AG04449 (cell line): ENCODE measurements at places on chromosomes 11 and 22.

- DNase-seq = peak; percentile 41
These were observed 1.7 kb downstream of the TOM1 start for GRCh38 chr22:35301372-35301874.

- DNase-seq = no peak
These were observed 56.5 kb upstream of the SHISAL1 start for GRCh38 chr22:44369293-44369661.

- DNase-seq = no peak
These were observed 15.4 kb upstream of the IFITM3 start for GRCh38 chr11:335779-336658.

- peak; percentile 34 for DNase-seq
These were observed 11.0 kb upstream of the PTPN5 start for GRCh38 chr11:18802381-18803257.

DNA sequence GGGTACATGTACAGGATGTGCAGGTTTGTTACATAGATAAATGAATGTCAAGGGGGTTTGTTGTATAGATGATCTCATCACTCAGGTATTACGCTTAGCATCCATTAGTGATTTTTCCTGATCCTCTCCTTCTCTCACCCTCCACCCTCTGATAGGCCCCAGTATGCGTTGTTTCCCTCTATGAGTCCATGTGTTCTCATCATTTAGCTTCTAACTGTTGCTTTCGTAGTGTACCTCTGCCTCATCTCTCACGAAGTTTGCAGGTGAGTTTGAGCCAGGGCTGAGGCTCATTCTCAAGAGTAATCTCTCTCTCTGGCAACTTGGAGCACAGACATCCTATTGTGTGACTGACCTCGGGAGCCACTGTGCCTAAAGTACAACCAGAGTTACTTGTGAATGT, 4.7 kb upstream of the HBE1 start:
- no peak for DNase-seq

DNA sequence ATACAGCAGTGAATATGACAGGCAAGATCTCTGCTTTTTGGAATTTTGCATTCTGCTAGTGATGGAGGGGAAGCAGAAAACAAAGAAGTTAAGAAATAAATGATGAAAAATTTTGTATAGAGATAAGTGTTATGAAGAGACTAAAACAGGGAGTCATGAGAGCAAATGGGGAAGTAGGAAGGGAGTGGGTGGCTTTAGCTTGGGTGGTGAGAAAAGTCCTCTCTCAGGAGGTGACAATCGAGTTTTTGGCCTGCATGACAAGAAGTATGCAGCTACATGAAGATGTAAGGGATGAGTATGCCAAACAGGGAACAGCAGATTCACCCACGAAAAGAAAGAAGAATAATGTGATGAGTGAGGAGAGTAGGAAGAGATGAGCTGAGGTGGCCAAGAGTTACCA, 80.7 kb upstream of the MPPED2 start:
- no peak for DNase-seq

GRCh38 chr11:92227230-92227814, 2.7 kb downstream of the FAT3 start:
- no peak for DNase-seq

DNA sequence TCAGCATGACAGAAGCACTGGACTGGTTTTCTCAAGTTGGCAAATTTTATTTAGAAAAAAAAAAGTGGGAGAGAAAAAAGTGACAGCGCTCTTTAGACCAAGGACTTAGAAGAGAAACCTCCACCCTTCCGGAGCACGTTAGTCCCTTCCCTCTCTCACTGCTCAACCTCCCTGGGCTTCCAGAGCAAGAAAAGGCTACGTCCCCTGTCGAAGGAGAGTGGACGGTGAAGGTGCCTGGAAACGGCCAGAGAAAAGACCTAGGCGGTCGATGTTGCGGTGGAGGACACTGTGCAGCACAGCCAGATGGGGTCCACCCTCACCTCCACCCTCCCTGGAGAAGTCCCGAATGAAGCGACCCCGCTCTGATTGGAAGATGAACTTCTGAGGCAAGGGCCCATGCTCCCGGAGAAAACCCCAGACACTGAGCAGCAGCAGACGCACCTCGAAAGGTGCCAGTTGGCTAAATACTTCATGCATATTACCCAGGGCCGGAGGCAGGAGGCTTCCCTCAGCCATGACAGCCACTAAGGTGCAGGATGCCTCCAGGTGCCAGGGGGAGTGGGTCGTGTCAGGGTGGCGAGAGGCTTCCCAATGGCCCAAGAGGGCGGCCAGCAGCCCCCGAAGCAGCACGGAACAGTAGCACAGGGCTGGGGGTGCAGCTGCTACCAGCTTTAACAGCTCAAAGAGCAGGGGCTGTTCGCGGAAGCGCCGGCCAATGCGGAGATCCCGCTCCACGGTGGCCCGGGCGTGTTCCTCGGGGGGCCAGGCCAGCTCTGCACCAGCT, 604 bp upstream of the GANAB start:
- no peak for DNase-seq

GRCh38 chr11:37632748-37633147, 1034.7 kb upstream of the RAG2 start:
- DNase-seq = no peak

GRCh38 chr22:29635734-29636357, 32.4 kb downstream of the NF2 start:
- no peak for DNase-seq

DNA sequence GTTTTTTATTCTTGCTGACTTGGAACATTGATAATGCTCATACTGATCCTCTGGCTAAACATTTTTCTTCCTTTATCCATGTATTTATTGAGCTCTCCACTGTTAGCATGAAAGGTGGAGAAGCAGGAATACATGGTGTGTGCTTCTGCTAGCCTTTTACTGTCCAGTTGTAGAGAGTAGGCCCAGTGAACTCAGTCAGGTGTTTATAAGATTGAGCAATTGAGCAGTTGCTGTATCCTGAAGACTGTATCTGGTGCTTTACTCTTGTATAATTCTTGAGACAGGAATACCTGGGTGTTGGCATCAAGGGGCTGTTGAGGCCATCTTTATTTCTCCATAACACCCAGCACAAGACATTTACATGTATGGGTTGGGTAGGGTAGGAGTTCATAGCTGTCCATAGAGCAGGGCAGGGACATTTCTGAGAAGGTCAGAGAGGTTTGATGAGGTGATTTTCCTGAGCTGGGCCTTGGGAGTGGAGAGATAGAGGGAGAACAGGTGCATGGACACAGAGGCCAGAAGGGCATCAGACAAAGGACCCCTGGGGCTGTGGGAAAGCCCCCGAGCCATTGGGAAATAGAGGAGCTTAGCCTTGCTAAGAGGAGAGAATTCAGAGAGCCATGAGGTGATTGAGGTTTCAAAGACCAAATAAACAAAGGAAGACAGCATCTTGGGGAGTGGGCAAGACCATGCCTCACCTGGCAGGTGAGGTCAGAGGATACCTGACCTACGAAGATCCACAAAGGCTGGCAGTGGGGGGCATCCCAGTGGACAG, 155.5 kb downstream of the TEAD1 start:
- DNase-seq = no peak

- no peak for DNase-seq
These were observed 506.8 kb downstream of the BRD1 start for GRCh38 chr22:49320714-49321476.

DNA sequence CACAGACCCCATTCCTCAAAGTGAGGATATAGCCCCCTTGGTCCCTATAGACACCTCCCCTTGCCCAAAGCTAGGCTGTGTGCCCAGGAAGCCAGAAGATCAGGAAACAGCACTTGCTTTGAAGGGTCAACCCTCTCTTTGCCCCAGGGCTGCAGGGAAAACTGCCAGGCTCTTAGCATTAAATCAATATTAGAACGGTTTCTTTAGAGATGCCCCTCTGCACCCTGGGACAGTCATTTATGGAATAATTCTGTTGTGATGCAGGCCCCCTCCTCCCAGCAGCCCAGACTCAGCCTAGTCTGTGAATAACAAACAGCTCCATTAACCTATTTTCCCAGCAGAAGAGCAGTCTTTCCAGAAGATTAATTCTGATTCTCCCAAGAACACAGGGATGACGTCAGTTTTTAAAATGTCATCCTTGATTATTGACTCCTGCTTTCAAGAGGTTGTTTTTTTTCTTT, 11.6 kb upstream of the CAPN5 start:
- DNase-seq = no peak

- DNase-seq = no peak
These were observed 73.0 kb downstream of the OSBP2 start for GRCh38 chr22:30767661-30768060.

- DNase-seq = no peak
These were observed 53.4 kb downstream of the SCGB1A1 start for GRCh38 chr11:62472063-62472884.

DNA sequence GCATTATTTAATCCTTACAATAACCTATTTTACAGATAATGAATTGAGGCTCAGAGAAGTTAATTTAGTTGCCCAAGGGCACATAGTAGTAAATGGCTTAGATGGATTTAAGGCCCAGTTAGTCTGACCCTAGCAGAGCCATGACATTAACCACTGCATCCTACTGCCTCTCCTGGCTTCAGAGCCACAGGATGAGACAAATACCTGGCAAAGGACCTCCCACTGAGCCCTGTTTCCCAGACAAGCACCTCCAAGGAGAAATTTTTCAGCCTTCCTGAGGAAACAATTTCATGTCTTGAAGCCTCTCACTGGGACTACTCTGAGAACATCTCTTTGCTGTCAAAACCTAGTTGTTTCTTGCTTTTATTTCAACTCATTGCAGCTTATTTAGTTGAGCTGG, 28.4 kb downstream of the IZUMO1R start:
- no peak for DNase-seq

DNA sequence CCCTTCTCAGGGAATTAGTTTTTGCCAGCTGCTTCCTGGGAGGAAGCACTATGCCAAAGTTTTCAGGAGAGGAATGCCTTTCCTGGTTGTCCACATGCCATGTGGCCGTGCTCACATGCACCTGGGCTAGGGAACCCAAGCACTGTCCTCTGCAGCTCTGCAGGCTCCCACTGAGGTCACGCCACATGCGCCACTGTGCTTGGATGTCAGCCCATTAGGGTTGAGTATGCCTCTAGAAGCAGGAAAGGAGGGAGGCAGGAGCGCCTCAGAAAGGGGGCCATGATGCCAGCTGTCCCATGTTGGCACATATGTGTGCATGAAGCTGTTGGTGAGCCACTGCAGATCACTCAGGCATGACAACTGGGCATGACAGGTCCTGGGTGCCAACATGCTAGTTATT, 81.6 kb upstream of the SUSD2 start:
- DNase-seq = no peak
